ENCODE measurements at places on chromosomes 7 and 10. TPM values are rescaled to one million over a fixed set of nuclear protein-coding genes. Genes with fewer than 3 reads are reported as not detected.
A peak's percentile ranks its signal among the peaks of the same experiment; 100 is the strongest.

DNA sequence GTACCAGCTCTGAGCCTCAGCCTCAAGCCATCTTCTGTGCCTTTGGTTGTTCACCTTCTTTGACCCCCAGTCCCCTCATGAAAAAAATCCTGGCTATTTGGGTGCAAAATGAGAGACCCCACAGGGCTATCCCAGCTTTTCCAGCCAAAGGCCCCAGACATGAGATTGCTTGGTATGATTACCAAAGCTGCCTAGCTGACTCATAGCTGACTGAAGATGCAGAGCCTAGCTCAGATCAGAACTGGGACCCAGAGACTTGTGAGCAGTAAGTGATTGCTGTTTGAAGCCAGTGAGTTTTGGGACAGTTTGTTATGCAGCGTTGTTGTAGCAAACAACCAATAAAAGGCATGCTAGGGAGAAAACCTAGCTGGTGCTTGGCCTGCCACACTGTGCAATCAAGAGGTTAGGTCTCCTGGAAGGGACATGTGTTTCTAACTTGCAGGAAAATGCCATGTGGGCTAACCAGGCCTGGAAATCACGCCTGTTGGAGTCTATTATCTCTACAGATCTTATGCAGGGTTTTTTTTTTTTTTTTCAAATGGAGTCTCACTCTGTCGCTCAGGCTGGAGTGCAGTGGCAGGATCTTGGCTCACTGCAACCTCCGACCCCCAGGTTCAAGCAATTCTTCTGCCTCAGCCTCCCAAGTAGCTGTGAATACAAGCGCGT lies 48.0 kb upstream of the DAGLB start:
- H3K36me3 ChIP-seq = no peaks in the 10 kb centered on the region
- no peak for DNase-seq
- H3K4me1 ChIP-seq = no peaks in the 10 kb centered on the region
- no peak overlapping the region for H3K27ac ChIP-seq

The ANKRD61 gene
- not detected for total RNA-seq

DNA sequence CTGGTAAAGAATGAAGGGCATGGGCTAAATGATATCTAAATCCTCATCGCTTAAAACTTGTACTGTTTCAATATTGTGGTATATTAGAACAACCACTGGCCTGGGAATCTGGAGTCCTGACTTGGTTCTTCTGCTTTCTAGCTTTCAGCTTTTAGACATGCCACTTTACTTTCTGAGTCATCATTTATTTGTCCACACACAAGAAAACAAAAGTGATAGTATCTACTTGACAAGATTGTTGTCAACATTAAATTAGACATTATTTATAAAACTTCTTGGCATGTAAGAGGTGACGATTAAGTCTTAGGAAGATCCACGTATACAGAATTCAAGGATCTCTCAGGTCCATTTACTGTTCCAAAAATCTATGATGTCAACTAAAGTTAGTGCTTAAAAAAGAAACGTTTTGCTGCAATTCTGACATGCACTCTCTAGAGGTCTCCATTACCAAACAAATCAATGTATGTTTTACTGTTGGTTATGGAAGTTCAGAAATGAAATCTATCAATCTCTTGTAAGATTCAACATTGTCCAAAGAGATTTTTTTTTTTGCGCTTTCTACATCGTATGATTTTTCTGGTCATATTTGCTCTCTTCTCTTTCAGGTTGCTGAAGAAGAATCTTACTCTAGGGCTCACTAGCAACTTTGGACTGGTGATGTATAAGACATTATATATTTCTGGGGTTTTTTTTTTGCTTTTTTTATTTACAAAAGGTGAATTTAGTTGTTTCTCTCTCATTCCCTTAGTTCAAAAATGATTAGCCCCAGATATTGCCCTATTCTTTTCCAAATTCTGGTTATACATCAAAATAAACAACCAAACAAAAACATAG lies 53.6 kb upstream of the DYNC1I1 start:
- H3K36me3 ChIP-seq = no peaks in the 10 kb centered on the region
- DNase-seq = no peak
- H3K4me1 ChIP-seq = no peaks in the 10 kb centered on the region
- no peak overlapping the region for H3K27ac ChIP-seq
- no peaks in the 10 kb centered on the region for H3K27me3 ChIP-seq

DNA sequence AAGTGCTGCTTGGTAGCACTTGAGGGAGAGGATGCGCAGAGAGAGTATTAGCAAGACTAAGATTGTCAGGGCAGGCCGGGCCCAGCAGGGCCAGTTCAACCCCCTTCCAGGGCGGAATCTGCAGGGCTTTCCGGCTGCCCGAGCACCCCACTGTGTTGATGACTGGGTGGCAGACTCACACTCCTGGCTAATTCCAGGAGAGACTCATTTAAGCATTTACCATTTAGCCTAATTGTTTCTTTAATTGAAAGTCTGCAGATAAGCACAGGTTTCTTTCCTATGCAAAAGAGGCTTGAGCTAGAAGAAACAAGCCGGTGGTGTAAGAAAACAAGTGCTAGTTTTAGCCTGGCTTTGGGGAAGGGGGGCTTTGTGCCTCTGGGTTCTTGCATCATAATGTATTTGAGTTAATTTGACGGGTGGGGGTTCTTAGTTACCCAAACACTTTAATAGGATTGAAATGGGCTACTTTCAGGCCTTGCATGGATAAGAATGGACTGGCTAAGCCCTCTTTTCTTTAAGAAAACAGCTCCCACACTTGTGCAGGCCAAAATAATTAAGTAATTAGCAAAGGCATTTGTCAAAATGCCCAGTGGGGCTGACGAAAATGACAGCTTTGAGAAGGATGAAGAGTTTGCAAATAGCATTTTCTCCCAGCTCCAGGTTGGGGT lies 201.3 kb downstream of the MYOF start:
- no peak for DNase-seq
- no peaks in the 10 kb centered on the region for H3K4me1 ChIP-seq
- no peak overlapping the region for H3K27ac ChIP-seq
- no peaks in the 10 kb centered on the region for H3K36me3 ChIP-seq
- H3K4me3 ChIP-seq = no peak overlapping the region

GRCh38 chr7:109751241-109751640 lies 1181.6 kb downstream of the DNAJB9 start:
- H3K4me1 ChIP-seq = no peaks in the 10 kb centered on the region
- no peaks in the 10 kb centered on the region for H3K27me3 ChIP-seq
- H3K4me3 ChIP-seq = no peak overlapping the region
- no peaks in the 10 kb centered on the region for H3K36me3 ChIP-seq

DNA sequence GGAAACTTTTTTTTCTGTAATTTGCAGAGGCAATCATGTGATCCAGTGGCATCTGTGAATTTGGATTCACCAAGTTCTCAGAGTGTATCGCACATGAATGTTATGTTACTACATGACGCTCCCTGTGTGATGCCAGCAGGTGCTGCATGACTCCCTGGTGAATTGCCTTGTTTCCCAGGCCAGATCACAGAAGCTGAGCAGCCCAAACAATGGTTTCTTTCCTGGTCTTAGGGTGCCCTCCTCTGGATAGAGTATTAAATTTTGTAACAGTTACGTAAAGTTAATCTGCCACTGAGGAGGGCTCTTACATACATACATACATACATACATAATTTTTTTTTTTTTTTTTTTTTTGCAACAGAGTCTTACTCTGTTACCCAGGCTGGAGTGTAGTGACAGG lies 3.6 kb downstream of the ZSCAN21 start:
- no peak for DNase-seq
- peaks cover 19% of the 10 kb centered on the region for H3K36me3 ChIP-seq
- H3K4me1 ChIP-seq = peaks cover 9% of the 10 kb centered on the region
- no peak overlapping the region for H3K27ac ChIP-seq

DNA sequence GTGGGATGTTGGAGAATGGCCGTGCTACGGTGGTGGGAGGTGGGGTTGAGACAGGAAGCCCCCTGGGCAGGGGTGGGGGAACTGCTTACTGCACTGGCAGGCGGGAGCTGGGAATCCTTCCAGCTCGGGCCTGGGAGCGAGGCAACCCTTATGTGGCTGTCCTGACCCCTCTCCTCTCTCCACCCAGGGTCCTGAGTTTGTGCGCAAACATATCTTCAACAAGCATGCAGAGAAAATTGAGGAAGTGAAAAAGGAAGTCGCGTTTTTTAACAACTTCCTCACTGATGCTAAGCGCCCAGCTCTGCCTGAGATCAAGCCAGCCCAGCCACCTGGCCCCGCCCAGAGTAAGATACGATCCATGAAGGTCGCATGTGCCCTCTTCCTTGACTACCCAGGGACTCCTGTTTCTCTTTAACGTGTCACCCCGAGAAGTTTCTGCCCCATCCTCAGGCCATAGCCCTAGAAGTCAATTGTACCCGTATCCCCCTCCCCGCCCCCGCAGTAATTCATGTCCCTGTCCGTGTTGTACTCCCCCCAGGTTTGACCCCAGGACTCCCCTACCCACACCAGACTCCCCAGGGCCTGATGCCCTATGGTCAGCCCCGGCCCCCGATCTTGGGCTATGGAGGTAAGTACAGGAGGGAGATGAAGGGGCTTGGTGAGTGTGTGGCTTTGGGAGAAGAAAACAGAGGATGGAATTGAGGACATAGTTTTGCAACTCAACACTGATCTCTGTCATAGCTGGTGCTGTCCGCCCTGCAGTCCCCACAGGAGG lies 1.8 kb downstream of the UFSP1 start:
- H3K27me3 ChIP-seq = peaks cover 3% of the 10 kb centered on the region
- peaks cover 62% of the 10 kb centered on the region for H3K36me3 ChIP-seq
- no peaks in the 10 kb centered on the region for H3K4me1 ChIP-seq

The DGKB gene
- 0.44 TPM for total RNA-seq

DNA sequence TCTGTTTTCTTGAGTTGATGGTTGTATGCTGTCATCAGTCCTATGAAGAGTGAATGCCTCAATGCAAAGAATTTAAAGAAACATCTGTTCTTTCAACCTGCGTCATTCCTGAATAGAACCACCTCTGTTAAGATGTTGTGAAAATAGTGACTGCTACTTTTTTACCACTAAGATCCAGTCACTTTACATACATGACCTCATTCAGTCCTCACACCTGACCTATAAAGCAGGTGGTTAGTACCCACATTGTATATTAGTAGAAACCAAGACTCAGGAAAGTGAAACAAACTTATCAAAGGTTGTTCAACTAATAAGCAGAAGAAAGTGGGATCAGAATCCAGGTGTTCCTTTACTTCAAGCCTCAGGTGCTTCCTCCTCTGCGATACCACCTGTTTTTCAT lies 64.8 kb downstream of the ITGB8 start:
- no peaks in the 10 kb centered on the region for H3K27me3 ChIP-seq
- H3K4me3 ChIP-seq = no peak overlapping the region
- no peak for DNase-seq

The TRRAP gene
- 24.3 TPM for total RNA-seq

DNA sequence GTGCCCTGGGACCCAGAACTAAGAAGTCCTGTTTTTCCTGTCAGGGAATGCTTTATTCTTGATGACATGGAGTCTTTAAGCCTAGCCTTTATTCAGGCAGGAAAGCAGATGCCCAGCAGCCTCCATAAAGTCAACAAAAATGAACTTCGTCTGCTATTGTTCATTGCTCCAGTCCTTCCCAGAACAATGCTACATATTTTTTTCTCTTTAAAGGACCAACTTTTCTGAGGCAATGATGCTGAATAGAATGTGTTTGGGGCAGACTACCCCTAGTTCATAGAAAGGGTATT lies 47.6 kb upstream of the PDCD4 start:
- no peaks in the 10 kb centered on the region for H3K27me3 ChIP-seq
- peaks cover 24% of the 10 kb centered on the region for H3K36me3 ChIP-seq
- peak overlapping the region; percentile 90 for H3K27ac ChIP-seq
- DNase-seq = no peak

GRCh38 chr10:80421707-80422536 lies 13.6 kb downstream of the PRXL2A start:
- H3K27me3 ChIP-seq = no peaks in the 10 kb centered on the region
- H3K27ac ChIP-seq = no peak overlapping the region
- H3K4me1 ChIP-seq = peaks cover 10% of the 10 kb centered on the region
- no peak overlapping the region for H3K4me3 ChIP-seq
- no peak for DNase-seq

DNA sequence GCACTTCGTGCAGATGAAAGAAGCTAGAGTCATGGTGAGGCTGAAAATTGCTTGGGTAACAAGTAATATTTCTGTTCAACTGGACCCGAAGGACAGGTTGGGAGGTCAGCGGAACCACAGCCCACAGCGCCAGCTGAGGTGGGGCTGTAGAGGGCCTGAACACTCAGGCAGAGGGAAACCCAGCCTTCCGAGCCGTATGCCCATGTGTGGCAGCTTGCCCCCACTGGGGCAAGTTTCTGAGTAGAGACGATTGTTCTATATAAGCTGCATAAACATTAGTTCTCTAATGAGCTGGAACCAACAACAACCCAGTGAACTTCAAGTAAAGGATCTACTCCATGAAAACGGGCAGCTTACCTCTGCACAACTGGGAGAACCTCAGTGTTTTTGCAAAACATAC lies 58.4 kb upstream of the TNS3 start:
- no peaks in the 10 kb centered on the region for H3K27me3 ChIP-seq
- H3K4me1 ChIP-seq = peaks cover 11% of the 10 kb centered on the region
- H3K36me3 ChIP-seq = no peaks in the 10 kb centered on the region
- no peak for DNase-seq

DNA sequence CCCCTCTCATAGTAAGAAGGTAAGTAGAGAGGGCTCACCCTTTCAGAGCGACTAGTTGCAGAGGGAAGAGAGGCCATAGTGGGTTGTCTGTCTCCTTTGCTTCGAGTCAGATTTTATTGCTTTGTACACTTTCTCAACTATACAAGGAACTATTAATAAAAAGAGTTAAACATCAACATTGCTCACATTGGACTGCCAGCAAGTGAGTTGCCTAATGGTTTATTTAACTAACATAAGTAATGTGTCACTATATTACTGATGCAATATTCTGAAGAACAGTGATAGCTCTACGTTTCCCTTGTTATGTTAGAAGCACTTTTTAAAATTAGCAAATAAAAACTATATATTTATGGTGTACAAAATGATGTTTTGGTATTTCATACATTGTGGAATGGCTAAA lies 451.0 kb downstream of the GRM8 start:
- H3K4me1 ChIP-seq = no peaks in the 10 kb centered on the region
- no peak overlapping the region for H3K27ac ChIP-seq
- DNase-seq = no peak
- H3K4me3 ChIP-seq = no peak overlapping the region
- H3K36me3 ChIP-seq = no peaks in the 10 kb centered on the region

DNA sequence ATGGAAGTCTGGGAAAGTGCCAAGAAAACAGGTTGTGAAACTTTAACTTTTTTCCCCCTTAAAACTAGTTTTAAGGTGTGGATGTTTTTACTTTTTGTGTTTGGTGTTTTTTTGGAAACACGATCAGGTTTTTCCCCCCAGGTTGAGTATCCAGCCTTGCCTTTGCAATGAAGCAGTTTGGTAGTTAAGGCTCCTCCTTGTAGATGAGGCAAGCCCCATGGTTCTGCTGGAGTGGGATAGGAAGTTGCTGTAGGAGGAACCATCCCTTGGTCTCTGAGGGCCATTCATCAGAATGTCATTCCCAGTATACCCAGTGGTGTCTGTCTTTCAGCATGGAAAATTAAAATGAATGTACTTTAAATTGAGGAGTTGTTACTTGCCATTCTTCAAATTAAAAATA lies 2.7 kb downstream of the CUL1 start:
- H3K27me3 ChIP-seq = no peaks in the 10 kb centered on the region
- DNase-seq = no peak
- H3K36me3 ChIP-seq = no peaks in the 10 kb centered on the region
- H3K4me1 ChIP-seq = peaks cover 71% of the 10 kb centered on the region

Data from right atrium auricular region (tissue), 2 donors.